Astrocyte of the cerebellum (primary cell): ENCODE measurements at places on chromosomes 4 and X.

GRCh38 chr4:121977251-121978171 is 25.7 kb upstream of the TRPC3 start:
- DNase-seq: no peak

DNA sequence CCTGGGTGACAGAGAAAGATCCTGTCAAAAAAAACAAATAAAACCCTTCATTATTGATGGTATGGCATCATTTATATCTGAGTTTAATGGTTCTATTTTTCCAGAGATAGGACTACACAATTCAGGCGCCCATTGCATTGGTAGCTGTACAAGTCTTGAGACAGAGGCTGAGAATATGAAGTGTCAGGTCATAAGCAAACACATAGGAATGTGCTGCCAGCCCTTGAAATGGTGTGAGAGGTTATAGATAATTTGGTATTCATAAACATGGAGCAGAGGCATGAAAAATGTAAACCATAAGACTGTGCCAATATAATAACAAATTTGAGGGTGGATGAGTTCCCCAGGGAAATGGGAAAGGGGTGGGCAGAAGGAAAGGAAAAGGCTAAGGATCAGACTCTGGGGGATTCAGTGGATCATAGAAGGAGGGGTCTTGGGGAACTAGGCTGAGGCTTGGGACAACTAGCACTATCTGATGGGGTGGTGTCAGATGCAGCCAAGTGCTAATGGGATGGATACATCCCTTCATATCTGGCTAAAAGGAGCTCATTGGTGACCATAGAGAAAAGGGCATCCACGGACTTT is 50.8 kb downstream of the MAOA start:
- no peak for DNase-seq

GRCh38 chrX:153460826-153461225 is 9.6 kb downstream of the HAUS7 start:
- no peak for DNase-seq

DNA sequence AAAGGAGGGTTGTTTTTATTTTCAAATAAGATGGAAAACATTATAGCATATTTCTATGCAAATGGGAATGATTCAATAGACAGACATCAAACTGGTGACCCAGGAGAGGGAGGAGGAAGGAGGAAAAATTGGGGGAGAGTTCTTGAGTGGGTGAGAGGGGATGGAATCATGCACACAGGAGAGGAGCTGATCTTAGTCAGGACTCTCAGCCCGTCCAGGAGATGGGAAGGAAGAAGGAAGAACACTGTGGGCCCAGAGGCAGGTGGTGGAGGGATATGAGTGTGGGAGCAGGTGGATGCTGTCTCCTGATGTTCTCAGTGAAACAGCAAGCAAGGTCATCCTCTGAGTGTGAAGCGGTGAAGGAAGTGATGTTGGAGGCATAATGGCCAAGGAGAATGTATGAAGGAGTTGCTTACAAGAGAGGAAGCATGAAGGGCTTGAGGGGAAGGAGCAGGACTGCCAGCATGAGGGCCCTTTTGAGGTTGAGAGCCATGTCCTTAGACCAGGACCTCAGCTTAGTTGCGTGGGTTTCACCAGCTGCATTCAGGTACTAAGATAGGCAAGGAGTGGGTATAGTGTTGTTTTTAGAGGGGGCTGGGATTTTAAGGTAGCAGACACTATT is 161.7 kb upstream of the NAP1L5 start:
- no peak for DNase-seq

GRCh38 chrX:25650216-25650820 is 487.8 kb upstream of the MAGEB18 start:
- DNase-seq: no peak

GRCh38 chrX:21398426-21398825 is 24.2 kb downstream of the CNKSR2 start:
- DNase-seq: no peak

- peak; percentile 78 for DNase-seq
Observed at GRCh38 chr4:164383358-164384220, 370.3 kb upstream of the SMIM31 start.

DNA sequence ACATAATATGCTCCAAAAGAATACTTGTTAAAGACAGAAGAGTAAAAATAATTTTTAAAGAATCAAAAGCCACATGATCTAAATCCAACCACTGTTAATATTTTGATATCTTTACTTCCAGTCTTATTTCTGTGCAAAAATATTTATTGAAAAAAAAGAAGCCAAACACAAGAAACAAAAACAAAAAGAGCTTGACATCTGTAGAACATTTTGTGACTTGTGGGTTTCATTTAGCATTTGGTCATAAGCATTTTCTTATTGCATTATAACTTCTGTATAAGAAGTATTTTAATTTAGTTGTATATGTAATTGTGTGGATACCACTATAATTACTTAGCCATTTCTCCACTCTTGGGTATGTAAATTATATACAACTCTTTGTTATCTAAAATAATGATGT is 63.1 kb downstream of the DIPK2B start:
- DNase-seq: no peak

- no peak for DNase-seq
Observed at GRCh38 chr4:184100297-184100885, 117.3 kb downstream of the ENPP6 start.

DNA sequence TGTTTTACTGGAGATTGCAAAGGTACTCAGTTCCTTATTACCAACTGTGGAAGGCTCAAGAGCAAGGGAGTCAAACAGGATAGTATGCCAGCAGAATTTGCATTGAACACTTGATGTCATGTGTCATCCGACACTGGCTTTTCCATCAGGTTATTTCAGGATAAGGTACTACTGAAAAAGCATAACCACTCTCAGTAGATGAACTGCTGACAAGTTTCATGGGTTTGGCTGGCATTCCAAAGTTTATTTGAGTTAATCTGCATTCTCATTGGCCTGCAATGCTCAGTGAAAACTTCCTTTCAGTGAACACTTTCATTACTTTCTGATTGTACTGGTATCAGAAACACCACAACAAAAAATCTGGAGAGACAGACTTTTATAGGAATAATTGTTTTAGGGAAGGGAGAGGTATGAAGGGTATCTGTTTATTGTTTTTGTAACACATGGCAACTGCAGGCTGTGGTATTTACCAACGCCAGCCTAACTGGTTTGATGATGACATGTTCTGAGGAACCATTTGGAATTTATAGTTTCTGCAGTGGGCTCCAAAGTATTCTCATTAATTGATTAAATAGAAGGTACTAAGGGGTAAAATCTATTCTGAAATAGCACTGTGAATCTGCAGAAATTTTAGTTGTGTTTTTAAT is 345.7 kb upstream of the NR3C2 start:
- DNase-seq: peak; percentile 61

DNA sequence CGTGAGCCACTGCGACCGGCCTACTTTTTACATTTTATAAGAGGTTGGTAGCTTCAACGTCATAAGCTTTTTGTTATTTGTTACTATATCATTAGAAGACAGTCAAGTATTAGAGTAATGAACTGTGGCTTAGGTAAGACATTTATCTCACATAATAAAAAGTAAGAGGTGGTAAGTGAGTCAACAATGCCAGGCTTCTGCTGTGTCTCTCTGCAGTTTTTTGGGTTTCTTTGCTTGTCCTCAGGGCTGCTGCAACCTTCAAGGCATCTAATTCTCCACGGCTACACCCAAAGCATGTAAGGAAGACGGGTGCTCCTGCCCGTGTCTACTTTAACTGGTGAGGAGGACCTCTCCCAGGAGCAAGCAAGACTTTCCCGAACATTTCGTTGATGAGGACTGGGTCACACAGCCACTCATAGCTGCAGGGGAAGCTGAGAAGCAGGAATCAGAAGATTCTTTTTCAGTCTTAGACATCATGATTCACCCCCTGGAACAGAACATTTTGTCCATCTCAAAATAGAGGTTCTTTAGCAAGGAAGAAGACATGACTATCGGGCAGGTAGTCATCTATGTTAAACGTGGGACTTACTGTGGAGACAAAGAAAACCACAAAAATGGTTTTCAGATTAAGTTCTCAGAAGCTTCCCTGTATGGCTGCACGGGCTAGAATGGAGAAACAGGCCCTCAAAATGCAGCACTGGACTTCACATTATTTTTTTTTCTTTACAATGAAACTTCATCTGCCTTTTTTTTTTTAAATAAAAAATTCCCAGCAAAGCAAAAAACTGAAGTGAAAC is 13.0 kb upstream of the RHOH start:
- DNase-seq: no peak

DNA sequence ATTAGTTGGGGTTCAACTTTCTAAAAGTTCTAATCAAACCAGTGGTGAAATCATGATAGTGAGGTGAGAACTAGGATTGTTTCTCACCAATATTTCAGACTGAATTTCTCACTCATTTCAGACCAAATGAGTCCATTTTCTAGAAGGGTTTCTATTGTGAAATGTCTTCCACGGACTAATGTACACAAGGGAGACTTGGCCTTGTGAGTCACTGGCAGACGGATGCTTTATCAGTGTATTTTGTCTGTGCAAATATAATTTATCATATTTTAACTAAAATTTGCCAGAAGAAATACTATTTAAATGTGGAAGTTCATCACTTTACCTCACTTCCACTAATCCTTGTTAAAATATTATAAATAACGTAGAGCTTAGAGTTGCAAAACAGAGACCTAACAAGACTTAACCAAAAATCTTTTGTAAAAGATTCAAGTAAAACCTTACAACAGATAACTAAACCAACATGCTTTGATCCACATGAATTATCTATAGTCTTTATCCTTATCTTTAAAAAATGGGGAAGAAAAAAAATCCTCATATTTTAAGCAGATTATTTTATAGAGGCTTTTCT is 506.0 kb upstream of the FAM241A start:
- no peak for DNase-seq

- no peak for DNase-seq
Observed at GRCh38 chrX:37684973-37685372, 618 bp upstream of the XK start.

- peak; percentile 26 for DNase-seq
Observed at GRCh38 chr4:118033148-118034052, 886 bp upstream of the NDST3 start.

DNA sequence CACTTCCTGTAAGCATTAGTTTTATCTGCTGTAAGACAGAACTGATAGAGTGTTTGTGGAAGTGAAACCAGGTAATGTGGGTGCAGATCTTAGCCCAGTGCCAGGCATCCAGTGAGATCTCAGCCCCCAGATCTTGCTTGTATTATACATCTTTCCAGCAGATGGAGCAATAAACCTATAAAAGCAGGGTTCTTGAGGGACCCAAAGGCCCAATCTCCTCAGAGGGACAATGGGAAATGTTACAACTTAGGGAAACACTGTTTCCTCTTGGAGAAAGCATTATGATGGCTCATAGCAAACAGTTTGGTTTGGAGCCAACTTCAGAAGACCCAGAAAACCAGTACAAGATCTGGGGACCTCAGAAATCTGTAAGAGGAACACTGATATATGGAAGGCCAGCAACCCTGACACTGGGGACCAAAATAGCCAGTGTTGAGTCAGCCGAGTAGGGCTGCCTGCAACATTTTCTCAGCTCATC is 206.3 kb downstream of the SLC7A11 start:
- DNase-seq: peak; percentile 40

DNA sequence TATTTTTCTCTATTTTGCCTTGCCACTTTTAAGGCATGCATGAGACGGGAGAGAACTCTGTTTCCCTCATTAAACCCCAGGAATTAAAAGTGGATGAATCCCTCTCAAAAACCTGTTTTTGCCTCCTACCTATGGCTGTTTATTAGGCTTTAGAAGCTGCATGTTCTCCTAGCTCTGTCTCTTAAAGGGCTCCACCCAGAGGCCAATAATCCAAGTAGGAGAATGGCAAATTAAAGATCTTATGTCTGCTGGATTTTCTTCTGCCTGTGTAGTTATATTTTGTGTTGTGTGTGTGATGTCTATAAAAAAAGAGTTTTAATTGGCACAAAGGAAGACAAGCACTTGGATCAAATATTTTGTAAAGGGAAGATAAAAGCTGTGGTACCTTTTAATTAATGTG is 32.4 kb downstream of the MAGEC1 start:
- no peak for DNase-seq

- DNase-seq: no peak
Observed at GRCh38 chr4:139720806-139721205, 55.2 kb downstream of the MGST2 start.

DNA sequence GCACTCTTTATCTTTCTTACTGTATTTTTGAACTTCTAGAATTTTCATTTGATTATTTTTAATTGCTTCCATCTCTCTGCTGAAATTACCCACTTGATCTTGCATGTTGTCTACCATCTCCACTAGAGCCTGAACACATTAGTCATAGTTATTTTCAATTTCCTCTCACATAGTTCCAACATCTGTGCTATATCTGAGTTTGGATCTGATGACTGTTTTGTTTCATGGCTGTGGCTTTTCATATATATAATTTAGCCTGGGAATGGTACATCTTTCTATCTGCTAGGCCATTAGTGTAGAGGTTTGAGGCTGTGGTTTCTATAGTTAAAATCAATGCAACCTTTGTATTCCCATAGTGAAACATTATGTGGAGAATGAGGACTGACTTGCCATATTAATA is 33.2 kb downstream of the NPY2R start:
- no peak for DNase-seq

DNA sequence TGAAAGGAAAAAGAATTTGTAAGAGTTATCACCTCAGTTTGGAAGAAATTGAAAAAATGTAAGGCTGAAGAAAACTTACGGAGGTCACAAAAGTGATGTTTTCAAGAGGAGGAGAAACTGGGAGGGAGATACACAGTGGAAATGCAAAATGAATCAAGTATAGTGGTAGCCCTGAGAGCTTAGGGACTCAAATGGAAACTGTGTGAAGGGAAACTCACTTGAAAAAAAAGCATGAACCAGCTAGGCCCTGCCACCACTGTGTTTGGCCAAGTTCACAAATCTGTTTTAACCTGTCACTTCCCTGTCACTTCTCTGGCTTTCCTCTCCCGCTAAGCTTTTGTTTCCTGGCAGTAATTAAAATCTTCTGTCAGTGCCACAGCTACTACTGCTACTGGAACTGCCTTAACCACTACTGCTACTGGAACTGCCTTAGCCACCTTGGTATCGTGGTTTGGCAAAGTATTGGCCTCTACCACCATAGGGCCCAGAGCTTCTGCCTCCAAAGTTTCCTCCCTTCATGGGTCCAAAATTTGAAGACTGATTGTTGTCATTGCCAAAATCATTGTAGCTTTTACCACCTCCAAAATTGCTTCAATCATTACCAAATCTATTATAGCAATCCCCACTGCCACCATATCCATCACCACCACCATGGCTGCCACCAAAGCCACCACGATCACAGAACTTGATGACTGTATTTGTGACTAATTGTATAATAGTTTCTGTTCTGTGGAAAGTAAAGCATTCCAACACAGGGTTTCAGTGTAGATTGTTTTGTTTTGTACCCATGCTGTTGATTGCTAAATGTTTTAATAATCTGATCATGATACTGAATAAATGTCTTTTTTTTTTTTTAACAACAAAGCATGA is 41.5 kb downstream of the SMARCA5 start:
- DNase-seq: no peak

- DNase-seq: no peak
Observed at GRCh38 chr4:25161593-25161950, 1.3 kb upstream of the SEPSECS start.

DNA sequence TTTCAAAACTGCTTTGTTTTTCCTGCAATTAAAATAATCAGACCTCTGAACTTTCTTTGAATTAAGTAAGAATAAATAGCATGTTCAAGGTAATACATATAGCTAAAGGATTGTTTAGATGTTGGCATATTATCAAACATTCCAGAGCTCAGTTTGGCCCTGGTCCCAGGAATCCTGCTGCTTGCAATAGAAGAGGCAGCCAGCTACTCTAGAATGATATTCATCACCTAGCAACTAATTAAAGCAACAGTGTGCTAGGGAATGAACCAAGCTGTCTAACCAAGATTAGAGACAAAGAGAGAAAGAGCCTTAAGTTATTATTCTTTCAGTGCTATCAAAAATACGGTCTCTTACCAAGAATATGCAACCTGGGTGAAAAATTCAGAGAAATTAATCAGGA is 460.9 kb downstream of the GABRG1 start:
- DNase-seq: peak; percentile 94

GRCh38 chr4:135365065-135365464 is 1163.5 kb upstream of the PABPC4L start:
- DNase-seq: no peak
